Muscle of arm (tissue), 14 donors: ENCODE measurements at places on chromosomes 5 and 9.
A peak's percentile ranks its signal among the peaks of the same experiment; 100 is the strongest.

GRCh38 chr9:16058131-16058549, 505.3 kb downstream of the CCDC171 start:
- no peak for DNase-seq

DNA sequence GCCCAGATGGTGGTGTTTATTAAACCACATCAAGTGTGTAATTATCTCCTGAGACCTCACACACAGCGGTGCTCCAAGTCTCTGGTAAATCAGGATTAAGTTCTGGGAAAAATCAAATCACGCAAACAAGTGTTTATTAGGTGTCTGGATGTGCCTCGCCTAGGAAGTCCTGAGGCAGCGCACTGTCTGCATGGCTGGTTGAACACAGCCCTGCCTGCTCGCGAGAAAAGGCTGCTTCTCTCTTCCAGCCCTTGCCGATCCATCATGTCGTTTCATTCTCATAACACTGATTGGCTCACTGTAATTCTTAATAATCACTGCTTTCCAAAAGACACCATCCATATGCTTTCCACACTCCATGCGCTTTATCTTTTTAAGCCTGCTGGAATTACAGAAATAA, 229.6 kb upstream of the DAP start:
- DNase-seq = no peak

DNA sequence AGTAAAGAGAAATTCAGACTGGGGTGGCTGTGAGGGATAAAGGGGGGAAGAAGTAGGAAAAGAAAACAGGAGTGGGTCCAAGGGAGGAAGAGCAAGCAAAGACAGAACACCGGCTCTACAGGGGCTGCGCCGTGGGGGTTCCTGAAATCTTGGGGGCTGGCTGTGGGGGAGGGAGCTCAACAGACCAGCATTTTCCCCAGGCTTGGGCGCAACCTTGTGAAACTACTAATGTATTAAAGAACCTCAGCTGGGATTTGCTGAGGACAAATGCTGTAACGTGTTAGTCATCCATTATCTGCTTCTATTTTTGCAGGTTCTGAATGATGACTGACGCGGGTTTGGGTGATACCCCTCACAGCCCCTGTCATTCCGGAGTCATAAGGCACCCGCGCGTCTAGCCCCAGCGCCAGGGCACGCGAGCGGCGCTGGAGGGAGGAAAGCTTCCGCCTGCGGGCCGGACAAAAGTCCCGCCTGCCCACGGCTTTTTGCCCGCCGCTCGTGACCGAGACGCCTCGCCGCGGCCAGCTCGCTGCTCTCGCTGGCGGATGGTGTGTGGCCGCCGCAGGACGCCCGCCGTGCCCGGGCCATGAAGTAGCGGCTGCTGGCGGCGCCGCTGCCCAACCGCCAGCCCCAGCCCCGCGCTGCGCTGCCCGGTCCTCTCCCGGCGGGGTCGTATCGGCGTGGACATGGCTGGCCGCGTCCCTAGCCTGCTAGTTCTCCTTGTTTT, 110.6 kb downstream of the PAM start:
- DNase-seq = peak; percentile 86

DNA sequence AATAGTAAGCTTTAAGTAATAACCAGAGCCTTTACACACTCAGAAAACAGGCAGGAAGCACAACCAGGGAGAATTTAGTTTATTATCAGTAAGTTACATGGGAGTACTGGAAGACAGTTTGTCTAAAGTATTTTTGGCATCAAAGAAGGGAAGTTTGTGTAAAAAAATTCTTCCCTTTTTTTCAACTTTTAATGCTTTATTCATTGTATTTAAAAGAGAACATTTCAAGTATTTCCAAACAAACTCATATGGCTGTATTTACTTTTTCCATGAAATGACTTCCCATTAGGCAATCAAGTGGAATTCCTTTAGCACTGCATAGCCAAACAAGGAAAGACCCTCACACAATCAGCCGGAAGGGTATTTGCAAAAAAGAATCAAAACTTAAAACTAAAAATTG, 26.7 kb downstream of the RNF145 start:
- no peak for DNase-seq

- no peak for DNase-seq
These were observed 64.1 kb downstream of the PLAC8L1 start for GRCh38 chr5:146041180-146041789.

- no peak for DNase-seq
These were observed 66.5 kb upstream of the SPIN1 start for GRCh38 chr9:88321764-88322163.

DNA sequence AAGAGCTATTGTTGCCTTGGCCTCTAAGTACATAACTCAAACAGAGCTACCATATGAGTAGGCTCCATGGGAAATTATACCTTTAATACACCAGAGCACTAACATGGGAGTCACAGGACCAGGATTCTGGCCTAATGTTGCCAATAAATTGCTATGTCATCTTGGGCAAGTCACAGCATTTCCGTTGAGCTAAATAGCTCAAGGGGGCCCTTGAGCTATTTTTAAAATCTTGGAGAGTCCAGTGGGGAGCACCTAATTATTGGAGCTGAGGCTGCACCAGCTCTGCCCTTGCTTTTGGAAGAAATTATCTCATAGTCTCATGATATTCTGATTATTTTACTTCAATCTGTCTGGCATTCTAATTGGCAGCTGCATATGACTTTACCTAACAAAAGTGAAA, 350.8 kb downstream of the ENC1 start:
- no peak for DNase-seq

- no peak for DNase-seq
These were observed 6.5 kb upstream of the EBF1 start for GRCh38 chr5:159106193-159106568.

GRCh38 chr5:157478726-157479125, 18.7 kb downstream of the NIPAL4 start:
- DNase-seq = no peak

- no peak for DNase-seq
These were observed 562.8 kb downstream of the PTPRD start for GRCh38 chr9:10050016-10050415.

GRCh38 chr9:21333226-21333625, 2.0 kb downstream of the KLHL9 start:
- no peak for DNase-seq

- DNase-seq = no peak
These were observed 626.7 kb downstream of the BNC2 start for GRCh38 chr9:16243798-16244197.

- no peak for DNase-seq
These were observed 18.0 kb downstream of the PRUNE2 start for GRCh38 chr9:76887951-76888350.

DNA sequence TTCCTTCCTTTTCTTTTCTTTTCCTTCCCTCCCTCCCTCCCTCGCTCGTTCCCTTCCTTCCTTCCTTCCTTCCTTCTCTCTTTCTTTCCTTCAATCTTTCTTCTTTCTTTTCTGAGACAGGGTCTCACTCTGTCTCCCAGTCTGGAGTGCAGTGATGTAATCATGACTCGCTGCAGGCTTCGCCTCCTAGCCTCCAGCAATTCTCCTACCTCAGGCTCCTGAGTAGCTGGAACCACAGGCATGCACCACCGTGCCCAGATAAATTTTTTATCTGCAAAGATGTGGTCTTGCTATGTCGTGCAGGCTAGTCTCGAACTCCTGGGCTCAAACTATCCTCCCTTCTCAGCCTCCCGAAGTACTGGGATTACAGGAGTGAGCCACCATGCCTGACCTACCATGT, 81.4 kb downstream of the SPATA31C2 start:
- no peak for DNase-seq

- DNase-seq = no peak
These were observed 187.4 kb downstream of the DCP2 start for GRCh38 chr5:113164021-113164420.

DNA sequence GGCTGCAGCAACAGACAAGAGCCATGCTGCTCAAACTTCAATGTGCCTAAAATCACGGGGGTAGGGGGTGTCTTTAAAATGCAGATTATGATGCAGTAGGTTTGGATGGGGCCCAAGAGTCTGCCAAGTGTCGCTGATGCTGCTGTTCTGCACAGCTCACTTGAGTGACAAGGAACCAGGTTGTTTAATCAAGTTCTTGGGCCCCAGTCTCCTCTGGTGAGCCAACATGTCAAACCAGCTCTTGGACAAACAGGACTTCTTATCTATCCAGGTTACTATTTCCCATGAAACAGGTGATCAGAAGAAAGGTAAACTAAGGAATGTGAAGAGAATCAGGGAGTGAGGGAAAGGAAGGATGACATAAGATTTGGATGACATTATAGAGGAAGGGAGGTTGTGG, 78.0 kb downstream of the APBA1 start:
- DNase-seq = no peak

GRCh38 chr9:24041160-24041690, 215.2 kb upstream of the ELAVL2 start:
- DNase-seq = no peak

DNA sequence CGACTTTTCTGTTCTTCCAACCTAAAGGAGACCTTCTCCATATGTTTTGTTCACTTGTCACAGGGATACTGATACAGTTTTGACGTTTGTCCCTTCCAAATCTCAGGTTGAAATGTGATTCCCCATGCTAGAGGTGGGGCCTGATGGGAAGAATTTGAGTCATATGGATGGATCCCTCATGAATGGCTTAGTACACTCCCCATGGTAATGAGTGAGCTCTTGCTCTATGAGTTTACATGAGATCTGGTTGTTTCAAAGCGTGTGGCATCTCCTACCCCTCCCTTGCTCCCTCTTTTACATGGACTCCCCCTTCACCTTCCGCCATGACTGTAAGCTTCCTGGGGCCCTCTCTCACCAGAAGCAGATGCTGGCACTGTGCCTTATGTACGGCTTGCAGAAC, 6.9 kb downstream of the PIP5K1B start:
- DNase-seq = no peak

DNA sequence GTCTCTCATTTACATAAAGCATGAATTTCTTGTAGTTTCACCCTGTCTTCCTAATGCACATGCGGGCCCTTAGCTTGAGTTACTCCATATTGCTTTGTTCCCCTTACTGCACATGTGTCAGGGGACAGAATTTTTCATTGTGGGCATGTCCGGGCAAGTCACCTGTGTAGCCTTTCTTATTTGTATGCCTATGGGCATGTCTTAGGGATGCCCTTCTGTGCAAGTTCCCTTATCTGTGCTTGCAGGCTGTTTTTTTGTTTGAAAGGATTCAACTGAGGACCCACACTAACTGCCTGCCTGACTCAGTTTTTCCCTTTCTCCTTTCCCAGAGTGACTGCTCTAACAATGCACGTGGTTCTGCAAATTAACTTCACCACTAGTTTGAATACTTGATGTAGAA, 161.7 kb downstream of the YTHDC2 start:
- DNase-seq = no peak

DNA sequence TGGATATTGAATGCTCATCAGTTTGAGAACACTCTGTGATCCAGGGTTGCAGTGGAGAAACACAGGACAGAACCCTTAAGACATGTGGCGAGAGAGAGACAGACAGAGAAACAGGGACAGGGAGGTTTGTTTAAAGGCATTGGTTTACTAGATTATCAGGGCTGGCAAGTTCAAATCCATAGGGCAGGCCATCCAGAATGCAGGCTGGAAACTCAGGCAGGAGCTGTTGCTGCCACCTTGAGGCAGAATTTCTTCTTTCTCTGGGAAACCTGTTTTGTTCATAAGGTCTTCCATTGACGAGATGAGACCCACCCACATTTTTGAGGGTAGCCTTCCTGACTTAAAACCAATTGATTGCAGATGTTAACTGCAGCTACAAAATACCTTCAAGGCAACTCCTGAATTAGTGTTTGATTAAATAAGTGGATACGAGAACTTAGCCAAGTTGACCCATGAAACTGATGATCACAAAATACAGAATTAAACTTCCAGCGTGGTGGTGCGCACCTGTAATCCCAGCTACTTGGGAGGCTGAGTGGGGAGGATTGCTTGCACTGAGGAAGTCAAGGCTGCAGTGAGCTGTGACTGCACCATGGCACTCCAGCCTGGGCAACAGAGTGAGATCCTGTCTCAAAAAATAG, 55.9 kb downstream of the NSUN2 start:
- DNase-seq = peak; percentile 15

- no peak for DNase-seq
These were observed 164.5 kb downstream of the PIK3R1 start for GRCh38 chr5:68380078-68380477.

DNA sequence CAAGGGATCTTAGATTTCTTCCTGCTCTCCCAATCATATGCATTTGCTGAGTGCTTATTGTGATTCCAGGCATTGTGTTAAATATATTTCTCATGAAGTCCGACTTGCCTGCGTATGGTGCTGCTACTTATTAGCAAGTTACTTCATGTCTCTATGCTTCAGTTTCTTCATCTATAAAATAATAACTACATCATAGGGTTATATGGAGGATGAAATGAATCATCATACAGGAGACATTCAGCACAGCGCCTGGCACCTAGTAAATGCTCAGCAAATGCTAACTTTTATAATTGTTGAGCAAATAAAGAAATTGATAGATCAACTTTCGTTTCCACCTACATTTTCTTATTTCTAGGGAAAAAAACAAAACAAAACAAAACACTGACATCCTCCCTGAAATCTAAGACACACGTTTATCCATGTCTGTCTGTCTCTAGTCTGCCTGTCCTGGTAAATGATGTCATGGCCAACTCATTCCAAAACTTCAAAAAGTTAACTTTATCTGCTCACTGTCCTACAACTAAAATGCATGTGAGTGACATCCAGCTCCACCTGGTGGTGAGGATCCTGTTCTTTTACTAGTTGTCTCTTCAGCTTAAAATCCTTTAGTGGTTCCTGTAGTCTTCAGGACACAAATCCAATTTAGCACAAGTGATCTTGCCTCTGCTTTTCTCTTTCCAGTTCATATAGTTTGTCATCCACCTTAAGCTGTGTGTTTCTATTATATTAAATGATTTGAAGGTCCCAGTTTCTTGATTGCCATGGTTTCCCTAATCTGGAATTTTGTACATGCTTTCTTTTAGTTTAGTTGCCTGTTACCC, 27.7 kb downstream of the PPP3R2 start:
- no peak for DNase-seq
